Activated T-helper 17 cell treated with anti-CD3 and anti-CD28 coated beads, Interleukin-2, amount 50 U/mL, for 72 hours (primary cell): ENCODE measurements at places on chromosomes 16 and 17.
A peak's percentile ranks its signal among the peaks of the same experiment; 100 is the strongest.

GRCh38 chr17:35345445-35345925 lies 27.9 kb downstream of the SLFN11 start:
- ATAC-seq: no peak

DNA sequence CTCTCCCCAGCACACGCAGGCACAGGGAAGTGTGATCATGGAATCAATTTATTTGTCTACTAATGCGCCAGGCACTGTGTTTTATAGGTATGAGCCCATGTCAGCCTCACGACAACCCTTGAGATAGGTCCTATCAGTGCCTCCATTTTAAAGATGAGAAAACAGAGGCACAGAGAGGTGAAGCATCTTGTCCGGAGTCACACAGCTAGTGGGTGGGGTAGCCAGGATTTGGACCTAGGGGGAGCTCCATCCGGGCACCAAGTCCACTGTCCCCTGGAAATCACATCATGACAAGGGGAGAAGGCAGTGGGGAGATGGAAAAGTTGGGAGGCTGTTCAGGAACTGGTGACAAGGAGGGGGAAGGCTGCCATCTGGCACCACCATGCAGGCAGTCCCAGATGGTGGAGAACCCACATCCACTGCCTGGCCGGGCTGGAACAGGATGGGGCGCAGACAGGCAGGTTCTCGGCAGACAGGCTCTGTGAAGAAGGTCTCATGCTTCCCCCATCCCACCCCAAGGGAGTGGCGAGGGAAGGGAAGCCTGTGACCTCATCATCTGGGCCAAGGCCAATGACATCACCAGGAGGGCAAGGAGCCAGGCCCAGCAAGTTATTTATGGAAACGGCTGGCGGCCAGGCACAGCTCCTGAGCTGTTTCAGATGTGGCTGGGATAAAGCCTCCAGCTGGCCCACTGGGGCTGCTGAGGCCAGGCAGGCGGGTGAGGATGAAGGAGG lies 126.0 kb upstream of the SDK2 start:
- no peak for ATAC-seq

DNA sequence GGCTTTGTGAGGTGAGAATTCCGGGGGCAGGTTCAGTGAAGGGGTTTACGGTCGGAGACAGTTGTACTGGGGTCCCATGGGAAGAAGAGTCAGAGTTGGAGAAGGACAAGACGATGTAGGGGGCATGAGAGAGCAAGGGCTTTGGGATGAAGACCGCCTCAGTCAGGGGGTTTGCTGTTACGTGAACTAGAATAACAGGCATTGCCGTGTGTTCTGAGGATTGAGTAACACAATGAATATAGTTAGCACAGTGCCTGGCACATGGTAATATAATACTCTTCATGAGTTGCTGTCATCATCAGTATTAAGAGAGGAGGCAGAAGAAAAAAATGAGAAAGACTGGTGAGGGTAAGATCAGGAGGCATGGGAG lies 577 bp downstream of the ZNF646 start:
- no peak for ATAC-seq

DNA sequence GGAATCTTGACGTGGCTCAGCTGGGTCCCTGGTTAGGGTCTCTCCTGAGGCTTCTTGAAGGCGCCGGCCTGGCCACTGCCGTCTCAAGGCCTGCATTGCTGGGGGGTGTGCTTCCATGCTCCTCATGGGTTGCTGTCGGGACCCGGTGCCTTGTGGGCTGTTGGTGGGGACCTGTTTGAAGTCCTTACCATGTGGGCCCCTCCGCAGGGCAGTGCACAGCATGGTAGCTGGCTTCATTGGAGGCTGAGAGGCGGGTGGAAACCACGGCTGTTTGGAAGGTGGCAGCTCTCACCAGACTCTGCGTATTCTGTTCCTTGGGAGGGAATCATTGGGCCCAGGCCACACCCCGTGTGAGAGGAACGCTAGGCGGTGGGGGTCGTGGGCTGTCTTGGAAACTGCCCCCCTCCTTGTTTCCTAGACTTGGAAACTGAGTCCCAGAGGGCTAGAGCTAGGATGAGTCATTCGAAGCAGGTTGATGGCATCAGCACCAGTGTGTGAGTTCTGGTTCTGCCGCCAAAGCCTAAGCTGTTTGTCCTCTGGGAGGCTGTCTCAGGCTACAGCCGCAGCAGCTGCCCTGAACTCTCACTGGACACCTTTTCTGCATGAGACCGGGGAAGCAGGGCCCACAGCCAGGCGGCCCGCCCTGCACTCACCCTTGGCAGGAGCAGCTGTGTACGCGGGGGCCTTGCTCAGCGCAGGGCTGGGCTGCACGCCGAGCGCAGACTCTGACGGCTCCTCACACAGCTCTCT lies 35.2 kb downstream of the ZNF750 start:
- ATAC-seq: no peak

DNA sequence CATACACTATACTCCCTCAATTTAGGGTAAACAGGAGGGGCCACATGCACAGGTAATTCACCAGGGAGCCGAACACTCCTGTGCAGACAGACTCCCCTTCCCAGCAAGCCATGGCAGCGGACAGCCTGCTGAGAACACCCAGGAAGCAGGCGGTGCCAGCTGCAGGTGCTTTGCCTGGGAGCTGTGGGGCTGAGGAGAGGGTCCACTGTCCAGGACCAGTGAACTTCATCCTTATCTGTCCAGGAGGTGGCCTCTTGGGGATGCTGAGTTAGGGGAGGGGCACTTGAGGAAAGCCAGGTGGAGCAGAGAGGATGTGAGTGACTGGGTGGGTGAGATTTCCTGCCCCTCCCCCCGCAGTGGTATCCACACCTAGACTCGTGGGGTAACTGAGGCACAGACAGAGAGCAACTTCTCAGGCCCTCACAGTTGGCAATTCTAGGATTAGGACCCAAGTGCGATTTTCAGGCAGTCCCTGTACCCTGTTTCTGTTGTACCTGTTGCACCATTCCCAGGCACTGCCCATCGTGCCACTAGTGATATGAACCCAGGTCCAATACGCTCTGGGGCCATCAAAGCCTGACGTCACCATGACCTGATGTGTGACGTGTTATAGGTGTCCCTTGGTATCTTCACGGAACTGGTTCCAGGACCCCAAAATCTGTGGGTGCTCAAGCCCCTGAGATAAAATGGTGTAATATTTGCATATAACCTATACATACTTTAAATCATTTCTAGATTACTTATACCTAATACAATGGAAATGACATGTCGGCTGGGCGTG lies 1.2 kb downstream of the GRN start:
- ATAC-seq: no peak

DNA sequence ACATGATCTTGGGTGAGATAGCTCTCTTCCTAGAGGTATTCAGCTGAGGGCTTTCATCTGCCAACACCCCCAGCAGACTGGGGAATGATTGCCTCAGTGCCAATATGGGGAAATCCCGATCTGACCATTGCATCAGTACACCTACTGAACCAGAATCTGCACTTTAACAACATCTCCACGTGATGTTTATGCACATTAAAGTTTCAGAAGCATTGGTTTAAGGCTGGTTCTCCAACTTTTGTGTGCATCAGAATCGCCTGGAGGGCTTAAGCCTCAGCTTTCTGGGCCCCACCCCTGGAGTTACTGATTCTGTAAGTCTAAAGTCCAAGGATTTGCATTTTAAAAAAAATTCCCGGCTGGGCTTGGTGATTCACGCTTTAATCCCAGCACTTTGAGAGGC lies 123.6 kb upstream of the MED13 start:
- no peak for ATAC-seq

GRCh38 chr17:68378268-68379176 lies 78.8 kb downstream of the WIPI1 start:
- ATAC-seq: no peak

DNA sequence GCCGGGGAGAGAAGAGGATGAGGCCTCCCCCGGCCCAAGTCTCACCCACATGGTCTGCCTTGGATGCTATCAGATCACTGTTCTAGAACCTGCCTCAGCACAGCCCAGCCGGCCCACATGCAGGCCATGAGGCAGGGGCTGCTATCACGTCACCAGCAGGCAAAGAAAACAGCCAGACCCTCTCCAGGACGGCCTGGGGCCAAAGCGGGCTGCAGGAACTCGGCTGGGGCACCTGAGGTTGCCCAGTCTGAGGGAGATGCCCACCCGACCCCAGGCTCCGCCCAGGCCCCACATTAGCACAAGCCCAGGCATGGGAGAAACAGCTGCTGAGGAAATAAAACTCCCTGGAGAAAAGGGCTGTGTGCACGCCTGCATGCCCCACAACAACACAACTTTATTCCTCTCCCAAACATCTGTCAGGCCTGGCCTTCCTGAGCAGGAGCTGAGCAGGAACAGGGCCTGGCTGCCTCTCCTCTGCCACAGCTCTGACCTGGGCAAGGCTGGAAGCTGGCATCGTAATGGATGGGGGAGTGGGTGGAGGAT lies 6.7 kb upstream of the SMIM5 start:
- ATAC-seq: no peak

- ATAC-seq: no peak
These were observed 597 bp downstream of the OVCA2 start for GRCh38 chr17:2042390-2042847.

DNA sequence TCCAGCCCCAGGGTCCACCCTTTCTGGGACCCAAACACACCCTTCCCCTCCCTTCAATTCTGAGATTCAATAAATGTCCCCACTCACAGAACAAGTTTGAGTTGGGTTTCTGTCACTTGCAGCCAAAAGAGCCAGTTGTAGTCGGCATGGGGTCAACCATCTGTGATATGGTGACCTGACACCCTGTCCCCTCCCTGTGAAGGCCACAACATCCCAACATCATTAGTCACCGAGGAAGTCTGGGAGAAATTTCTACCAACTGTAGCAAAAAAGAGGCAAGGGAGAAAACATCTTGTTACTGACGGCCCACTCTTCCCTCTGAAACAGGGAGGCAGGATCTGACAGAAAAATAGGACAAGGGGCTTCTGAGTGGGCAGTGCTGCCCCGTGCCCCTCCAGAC lies 638 bp upstream of the LYZL6 start:
- no peak for ATAC-seq

DNA sequence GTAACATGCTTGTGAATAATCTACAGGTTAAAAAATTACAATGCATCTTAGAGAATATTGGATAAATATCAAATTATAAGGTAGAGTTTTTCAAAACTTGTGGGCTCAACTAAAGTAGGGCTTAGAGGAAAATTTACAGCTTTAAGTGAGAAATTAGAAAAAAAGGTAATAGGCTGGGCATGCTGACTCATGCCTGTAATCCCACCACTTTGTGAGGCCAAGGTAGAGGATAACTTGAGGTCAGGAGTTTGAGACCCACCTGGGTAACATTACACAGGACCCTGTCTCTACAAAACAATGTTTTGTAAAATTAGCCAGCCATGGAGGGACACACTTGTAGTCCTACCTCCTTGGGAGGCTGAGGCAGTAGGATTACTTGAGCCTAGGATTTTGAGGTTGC lies 4.5 kb downstream of the ATF7IP2 start:
- ATAC-seq: no peak

DNA sequence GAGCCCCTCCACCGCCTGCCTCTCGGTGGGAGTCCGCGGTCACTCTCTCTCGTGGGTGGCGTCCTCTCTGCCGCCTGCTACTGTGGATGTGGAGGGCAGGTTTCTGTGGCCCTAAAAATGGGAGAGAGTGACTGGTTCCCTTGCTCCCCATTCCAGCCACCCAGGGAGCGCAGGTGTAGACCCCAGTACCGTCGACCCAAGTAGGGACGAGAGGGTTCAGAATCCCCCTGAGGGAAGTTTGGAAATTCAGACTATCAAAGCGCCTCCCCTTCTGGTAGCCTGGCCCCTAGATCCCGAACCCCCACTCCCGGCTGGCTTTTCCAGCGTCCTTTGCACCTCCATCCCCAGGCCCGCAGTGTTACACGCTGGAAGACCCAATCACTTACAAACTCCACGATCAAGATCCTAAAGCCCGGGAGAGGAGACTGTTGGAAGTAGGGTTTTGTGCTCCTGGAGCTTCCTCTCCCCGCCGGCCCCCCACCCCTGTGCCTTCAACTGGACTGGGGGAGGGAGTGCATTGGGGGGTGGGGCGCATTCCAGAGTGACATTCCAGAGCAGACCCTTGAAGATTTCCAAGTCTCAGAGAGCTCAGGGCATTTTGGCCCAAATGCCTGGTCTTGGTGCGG lies 991 bp downstream of the GPRC5C start:
- no peak for ATAC-seq

GRCh38 chr16:56606071-56606475 lies 2.3 kb upstream of the MT2A start:
- ATAC-seq: no peak

- ATAC-seq: no peak
These were observed 1.1 kb downstream of the CEMP1 start for GRCh38 chr16:2529961-2530628.

GRCh38 chr16:14193316-14193871 lies 122.3 kb downstream of the MRTFB start:
- ATAC-seq: peak; percentile 87

GRCh38 chr17:13395862-13396261 lies 205.9 kb downstream of the HS3ST3A1 start:
- no peak for ATAC-seq

DNA sequence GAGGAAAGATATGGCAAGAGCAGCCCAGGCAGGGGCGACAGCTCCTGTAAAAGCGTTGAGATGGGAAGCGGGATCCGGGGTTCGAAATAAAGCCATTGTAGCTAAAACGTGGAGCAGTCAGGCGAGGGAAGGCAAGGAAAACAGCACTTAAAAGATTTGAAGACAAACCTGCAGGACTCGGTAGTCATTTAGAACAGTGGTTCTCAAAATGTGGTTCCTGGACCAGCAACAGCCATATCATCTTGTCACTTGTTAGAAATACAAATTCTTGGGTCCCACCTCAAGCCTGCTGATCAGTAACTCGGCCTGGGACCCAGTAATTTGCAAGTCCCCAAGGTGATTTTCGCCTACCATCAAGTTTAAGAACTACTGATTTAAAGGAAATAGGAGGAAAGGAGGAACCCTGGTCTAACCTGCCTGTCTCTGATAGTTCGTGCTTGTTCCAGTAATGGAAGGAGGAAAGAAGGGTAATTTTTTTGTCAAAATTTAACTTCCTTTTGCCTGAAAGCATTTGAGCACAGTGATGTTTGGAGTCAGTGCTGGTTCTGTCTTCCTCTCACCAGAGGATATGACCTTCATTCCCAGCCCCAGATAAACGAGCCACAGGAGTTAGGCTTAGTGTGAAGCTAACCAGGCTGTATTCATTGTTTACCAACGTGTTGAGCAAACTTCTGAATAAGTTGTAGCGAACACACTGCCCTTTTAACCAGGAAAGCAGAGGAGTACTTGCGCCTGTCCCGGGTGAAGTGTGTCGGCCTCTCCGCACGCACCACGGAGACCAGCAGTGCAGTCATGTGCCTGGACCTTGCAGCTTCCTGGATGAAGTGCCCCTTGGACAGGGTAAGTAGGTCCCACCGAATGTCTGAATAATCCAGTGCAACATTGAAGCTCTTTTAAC lies 1.1 kb downstream of the ORC6 start:
- no peak for ATAC-seq

GRCh38 chr17:77321649-77322513 lies 181.1 kb downstream of the SEC14L1 start:
- no peak for ATAC-seq

- no peak for ATAC-seq
These were observed 768.2 kb downstream of the KCNJ18 start for GRCh38 chr17:22460461-22461063.

DNA sequence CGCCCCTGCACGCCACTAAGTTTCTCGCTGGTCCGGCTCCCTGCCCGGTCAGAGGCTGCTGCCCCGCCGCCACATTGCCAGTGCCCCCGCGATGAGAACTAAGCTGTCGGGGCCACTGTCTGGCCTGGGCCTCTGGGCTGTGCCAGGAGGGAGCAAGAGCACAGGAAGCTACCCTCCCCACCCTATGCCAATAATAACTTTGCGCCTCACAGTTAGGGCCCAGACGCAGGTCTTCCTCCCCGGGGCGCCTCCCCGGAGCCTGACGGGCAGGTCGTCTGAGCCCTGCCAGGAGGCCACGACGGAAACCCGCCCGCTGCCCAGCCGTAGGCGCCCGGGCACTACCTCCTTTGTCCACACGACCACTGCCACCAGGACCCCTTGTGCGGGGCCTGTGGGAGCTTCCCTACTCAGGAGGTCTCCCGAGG lies 1.5 kb downstream of the ZFPM1 start:
- no peak for ATAC-seq
